ENCODE measurements at places on chromosomes 16 and 17.

DNA sequence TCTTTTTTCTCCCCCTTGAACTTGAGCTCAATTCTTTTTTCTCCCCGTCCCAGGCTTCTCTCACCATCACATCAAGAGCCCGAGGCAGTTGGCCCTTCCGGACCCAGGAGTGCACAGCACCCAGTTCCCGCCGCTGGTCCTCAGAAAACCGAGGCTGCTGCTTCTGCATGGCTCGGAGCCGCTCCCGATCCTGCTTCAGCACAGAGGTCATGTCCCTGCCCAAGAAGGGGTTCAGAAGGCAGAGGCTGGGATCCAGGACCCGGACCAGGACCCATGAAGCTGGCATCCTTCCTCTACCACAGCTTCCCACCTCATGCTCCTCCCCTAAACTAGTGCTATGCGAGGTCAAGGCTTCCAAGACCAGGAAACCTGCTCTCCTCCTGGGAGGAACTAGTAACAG is 10.5 kb downstream of the PER1 start:
- no peak for DNase-seq

GRCh38 chr16:637081-638018 is 1.2 kb upstream of the METTL26 start:
- DNase-seq, result peak; percentile 21

- no peak for DNase-seq
Measured at GRCh38 chr16:19307587-19308241, 22.2 kb downstream of the CLEC19A start.

GRCh38 chr17:13601776-13602551 is at the start of gene HS3ST3A1:
TSS of gene HS3ST3A1 (minus strand) at chr17:13601929. CDS start at chr17:13601129, 800 bp downstream.
- no peak for DNase-seq

- no peak for DNase-seq
Measured at GRCh38 chr17:43588121-43588520, 42.0 kb upstream of the ETV4 start.

DNA sequence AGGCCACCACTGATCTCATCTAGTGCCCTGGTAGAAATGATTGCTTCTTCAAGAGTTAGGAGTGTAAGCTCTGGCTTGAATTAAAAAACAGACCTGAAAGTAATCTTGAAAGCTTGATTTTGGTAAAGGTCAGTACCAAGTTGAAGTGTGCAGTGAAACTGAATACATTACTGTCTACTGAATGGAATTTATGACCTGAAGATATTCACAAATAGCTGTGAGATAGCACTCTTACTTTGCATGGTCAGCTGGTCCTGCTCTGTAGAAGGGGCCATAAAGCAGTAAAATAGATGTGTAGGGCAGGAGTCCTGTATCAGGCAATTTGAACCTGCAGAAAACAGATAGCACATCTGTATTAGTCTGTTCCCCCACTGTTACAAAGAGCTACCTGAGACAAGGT is 78.6 kb downstream of the MYH13 start:
- no peak for DNase-seq

DNA sequence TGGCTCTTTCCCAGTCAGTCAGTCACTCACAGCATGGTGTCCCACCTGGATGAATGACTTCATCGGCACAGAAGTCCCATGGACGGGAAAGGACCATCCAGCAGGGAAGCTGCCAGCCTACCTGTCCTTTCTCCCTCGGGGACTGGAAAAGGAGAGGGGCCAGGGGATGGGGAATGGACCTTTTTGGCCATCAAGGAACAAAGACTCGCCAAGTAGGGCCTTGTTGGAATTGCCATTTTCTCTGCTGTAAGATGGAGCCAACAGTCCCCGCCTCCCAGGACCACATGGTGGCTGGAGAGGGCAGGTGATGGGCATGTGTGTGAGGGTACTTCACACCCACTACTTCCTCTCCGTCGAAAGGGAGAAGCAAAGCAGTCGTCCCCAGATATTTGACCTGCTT is 67.8 kb upstream of the LHX1 start:
- no peak for DNase-seq

DNA sequence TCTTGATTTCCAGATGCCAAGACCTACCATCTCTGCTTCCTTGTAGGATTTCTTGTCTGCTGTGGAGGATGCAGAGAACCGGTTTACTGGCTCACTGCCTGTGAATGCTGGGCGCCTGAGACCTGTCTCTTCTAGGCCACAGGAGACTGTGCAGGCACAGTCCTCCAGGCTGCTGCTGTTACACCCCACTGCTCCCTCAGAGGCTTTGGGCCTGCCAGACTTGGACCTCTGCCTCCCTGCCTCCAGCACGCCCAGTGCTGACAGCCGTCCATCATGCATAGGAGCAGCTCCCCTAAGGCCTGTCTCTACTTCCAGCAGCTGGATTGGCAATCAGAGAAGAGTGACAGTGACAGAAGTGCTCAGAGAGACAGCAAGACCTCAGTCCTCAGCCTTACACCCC is 6.1 kb downstream of the HROB start:
- DNase-seq, result no peak

Data from NCI-H524 (cell line).